NCI-H345 (cell line): ENCODE measurements at places on chromosomes 6 and 20.

- no peak for DNase-seq
These were observed 220.1 kb downstream of the HACE1 start for GRCh38 chr6:104639668-104640067.

DNA sequence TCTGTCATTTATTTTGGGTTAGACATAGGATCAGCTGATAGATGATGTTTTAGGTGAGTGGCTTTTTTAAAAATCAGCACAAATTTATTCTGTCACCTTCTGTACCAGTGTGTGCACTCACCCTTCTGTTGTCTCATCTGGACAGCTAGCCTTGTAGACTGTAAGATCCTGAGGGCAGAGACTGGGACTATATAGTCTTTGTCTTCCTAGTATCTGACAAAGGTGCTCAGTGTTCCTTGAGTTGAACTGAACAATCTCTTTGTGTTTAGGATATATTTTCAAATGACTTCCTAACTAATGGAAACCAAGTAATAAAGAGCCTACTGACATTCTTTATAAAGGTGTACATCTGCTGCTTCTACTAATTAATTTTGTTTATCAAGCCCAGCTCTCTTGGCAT lies 3.0 kb downstream of the DCBLD1 start:
- DNase-seq = no peak

DNA sequence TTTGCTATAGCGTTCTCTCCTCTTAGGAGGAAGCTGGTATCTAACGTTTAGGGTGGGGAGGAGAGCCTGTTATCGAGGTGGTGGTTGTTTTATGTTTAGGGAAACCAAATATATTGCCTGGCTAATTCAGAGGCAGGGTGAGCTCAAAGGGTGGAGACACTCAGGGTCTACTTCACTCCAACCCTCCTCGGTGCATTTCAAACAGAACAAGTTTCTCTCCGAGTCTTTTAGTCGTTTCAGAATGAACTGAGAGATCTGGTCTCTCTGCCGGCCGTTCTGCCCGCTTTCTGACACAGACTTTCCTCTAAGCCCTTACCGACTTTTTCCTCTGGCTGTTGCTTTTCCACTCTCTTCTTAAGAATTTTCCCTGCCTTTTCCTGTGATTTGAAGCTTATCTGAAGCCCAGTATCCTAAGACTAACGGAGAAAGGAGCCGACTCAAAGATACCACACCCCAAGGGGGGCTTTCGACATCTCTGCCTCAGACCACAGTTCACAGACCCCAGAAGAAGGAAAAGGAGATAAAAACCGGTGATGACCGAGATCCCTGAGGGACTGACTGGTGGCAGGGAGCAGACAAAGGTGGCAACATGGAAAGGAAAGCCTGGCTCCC lies 865 bp downstream of the STK38 start:
- no peak for DNase-seq

- DNase-seq = no peak
These were observed 99.2 kb downstream of the LCA5 start for GRCh38 chr6:79438030-79438429.

DNA sequence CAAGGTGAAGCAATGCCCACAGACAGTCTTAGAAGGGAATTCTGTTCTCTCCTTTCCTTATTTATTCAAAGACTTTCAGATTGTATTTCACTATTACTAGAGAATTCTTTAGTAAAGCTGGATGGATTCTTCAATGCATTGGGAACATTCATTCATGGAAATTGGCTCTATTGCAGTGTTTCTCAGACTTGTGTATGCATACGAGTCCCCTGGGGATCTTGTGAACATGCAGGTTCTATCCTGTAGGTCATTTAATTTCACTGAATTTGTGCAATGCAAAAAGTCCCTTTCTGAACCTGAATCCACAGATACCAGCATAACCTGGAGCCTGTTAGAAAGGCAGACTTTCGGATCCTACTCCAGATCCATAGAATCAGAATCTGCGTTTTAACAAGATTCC lies 160.9 kb upstream of the AHI1 start:
- no peak for DNase-seq

GRCh38 chr20:24746351-24746685 lies 202.8 kb upstream of the CST7 start:
- DNase-seq = peak; percentile 81

GRCh38 chr6:30227242-30227722 lies 14.1 kb upstream of the TRIM26 start:
- no peak for DNase-seq

- no peak for DNase-seq
These were observed 57.3 kb upstream of the SGK1 start for GRCh38 chr6:134375220-134375580.

DNA sequence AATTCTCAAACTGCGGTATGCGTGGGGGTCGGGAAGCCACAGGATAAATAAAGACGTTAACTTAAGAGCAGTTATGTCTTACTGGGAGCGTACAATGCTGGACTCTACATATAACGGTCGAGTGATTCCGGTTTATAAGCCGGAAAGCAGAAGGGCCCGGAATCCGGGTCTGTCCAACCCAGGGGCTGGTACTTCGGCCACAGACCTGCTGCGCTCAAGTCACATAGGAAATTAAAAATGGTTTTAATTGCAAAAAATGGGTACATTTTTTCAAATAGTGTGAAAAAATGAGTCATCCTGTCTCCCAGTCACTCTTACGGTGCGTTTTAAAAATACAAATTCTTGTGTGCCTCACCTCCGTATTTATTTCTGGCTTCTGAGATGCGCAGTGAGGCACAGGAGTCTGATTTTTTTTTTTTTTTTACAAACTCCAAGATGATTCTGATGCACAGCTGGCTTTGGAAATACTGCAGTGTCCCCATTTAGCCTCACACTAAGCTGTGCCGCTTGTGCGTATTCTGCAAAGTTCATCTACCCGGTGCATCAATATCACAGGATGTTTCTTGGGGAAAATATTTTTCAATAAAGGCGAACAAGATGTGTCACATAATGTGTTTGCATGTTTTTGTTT lies 1.0 kb downstream of the PCIF1 start:
- DNase-seq = no peak
